Activated CD8-positive, alpha-beta memory T cell treated with anti-CD3 and anti-CD28 coated beads for 48 hours (primary cell): ENCODE measurements at places on chromosomes 13 and 19.

GRCh38 chr13:67620665-67621064, 390.5 kb upstream of the PCDH9 start:
- DNase-seq = no peak

- DNase-seq = no peak
These were observed 30.1 kb downstream of the CCDC8 start for GRCh38 chr19:46383171-46383815.

- no peak for DNase-seq
These were observed 207.6 kb downstream of the DACH1 start for GRCh38 chr13:71659404-71659803.

DNA sequence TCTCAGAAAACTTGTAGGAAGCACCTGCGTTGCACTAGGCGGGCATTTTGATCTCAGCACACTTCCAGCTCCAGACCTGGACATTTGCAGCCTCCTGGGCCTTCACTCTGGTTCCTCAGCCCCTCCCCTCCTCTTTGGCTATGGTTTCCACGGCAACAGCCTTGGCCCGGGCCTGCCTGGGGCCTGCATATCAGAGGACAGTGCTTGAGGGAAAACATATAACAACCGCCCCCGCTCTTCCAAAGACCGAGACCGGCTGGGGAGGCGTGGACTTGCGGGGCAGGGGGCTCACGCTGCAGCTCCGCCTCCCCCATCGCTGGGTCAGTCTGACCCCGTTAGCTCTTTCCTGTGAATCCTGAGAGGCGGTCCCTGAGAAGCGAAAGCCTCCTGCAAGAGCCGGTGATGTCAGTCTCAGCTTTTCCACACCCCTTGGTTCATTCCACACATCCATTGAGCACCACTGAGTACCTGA, 125.7 kb upstream of the PEG3 start:
- DNase-seq = no peak

DNA sequence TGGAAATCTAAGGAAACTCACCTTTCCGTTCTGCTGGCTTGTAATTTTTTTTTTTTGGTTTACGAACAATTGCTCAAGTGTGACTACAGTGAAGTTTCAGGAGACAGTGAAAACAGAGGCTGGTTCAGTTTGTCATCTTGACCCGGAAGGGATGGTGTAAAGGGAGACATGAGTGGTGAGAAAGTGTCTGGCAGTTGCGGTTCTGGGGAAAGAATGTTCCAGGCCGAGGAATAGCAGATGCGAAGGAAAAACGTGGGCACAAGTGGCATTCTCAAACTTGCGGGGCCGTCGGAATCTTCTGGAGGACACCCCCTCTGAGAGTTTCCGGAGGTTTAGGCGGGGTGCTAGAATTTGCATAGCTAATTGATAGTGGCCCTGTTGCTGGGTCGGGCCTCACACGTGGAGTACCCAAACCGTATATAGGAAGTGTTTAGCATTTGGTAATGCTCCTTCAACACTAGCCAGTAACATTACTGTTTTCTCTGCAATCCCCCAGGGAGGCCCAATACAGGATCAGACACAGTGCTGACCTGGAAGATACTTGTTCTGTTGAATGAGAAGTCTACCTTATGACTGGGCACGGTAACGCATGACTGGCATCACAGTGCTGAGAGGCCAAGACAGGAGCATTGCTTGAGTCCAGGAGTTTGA, 2.8 kb upstream of the TNFSF9 start:
- no peak for DNase-seq
